Activated CD4-positive, alpha-beta T cell treated with anti-CD3 and anti-CD28 coated beads, Interleukin-2, amount 10 ng/mL, durations not matched to agents 7 days and 5 days (primary cell): ENCODE measurements at places on chromosomes 1 and 21. TPM values are rescaled to one million over a fixed set of nuclear protein-coding genes. Genes with fewer than 3 reads are reported as not detected.

GRCh38 chr1:145805057-145805456 is 18.8 kb downstream of the RNF115 start:
- no peak for DNase-seq

GRCh38 chr1:211257826-211258225 is 1.3 kb upstream of the RCOR3 start:
- DNase-seq = no peak

DNA sequence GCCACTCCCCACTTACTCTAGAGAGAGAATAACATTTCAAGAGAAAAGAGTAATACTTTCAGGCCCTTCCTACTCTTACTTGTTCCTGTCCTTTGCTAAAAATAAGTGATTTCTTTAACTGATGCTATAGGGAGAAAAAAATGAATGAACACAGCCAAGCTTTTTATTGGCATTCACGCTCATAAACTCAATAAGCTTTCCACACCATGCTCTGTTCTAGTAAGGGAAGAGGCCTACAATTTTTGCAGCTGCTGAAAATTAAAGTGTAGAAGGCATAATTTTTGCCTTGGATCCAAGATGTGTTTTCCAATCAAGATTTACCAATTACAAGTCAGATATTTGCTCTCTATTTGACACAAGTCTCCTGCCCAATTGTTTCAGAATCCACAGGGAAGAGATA is 188.1 kb upstream of the RGS18 start:
- no peak for DNase-seq

- DNase-seq = peak; percentile 46
Observed at GRCh38 chr1:155218854-155219591, 10.5 kb downstream of the MTX1 start.

DNA sequence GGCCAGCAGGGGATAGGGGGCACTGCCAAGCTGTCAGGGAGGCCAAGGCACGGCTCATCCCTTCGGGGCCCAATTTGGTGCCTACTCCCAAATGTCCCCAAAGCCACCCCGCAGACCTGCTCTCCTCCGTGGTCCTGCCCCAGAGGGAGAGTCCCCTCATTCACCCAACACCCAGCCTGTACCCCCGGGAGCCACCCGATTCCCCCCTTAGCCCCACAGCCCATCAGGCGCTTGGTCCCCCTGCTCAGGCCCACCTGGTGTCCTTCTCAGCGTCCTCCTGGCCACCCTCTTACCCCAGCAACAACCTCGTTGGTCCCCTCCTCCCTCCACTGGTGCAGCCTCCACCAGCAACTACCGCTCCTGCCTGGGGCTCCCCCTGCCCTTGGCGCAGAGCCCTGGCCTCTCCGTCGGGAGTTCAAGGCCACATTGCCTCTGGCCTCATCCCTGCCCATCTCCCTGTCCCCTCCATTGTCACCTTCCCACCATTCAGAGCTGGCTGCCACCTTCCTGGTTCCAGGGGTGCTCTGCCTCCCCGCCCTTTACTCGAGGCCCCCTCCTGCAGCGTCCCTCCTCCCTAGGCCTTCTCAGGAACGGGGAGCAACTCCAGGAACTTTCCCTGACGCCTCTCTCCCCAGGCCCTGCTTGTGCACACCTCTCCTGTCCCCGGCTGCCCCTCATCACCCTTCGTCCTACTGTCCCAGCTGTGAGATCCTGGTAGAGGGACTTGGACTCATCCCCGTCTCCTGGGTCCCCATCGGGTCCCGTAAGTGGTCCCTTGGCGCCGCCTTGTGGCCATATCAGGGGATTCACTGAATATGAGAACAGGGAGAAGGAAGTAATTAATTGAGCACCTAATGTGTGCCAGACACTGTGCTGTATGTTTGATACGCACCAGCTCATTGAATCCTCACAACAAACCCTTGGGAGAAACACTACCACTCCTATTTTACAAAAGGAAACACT is 73.9 kb downstream of the RAP1GAP start:
- DNase-seq = peak; percentile 68

DNA sequence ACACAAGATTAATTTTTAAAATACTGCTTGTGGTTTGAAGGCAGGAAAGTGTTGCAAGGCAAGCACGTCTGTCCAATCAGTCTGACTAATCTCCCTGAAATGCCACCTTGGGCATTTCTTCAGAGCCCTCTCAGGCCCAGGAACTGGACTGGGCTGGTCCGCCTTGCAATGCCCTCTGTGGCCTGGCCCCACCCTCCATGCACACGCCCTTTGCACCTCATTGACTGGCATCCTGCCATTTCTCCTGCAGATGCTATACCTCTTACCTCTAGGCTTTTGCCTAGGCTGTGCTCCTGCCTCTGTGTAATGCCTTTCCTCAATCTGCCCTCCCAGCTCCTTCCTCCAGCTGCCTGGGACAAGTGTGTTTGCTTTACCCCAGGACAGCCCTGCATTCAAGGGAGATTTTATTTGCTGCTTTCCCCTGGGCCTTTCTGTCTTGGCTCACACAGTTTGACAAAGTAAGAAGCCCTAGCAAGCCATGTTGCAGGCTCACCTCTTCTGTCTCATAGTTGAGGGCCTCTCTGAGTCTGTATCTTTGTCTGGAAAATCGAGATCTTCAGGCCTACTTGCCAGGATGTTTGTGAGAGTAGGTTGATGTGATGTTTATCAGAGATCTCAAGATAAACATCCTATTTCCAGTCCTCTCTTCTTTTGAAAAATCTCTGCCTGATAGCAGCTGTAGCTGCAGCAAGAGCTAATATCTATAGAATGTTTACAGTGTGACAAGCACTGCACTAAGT is 149.2 kb upstream of the JUN start:
- no peak for DNase-seq

DNA sequence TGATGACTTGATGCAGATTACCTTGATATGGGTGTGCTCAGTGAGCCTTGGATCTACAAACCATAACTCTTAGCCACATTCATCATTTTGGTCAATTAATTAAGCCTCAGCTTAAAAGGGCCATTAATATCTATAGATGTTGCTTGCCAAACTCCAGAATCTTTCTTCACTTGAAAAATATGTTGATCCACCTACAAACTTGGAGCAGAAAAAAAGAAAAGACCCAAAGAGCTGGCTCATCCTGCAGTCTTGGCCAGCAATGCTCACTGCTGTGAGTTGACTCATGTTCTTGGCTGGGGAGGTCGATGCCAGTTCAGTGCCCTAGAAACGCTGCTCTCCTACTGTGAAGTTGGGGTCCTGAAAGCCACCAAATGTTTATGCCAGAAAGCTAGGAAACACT is 75.4 kb downstream of the DPT start:
- DNase-seq = no peak

GRCh38 chr1:107443027-107443426 is 302.2 kb downstream of the NTNG1 start:
- DNase-seq = no peak

GRCh38 chr1:160309185-160309557 is 24.2 kb upstream of the PEX19 start:
- DNase-seq = no peak

PLEKHN1 gene
- 3.2 TPM for total RNA-seq

FCER1G gene
- total RNA-seq = 3.0 TPM

THEMIS2 gene
- total RNA-seq = 31.1 TPM

IFNLR1 gene
- 3.2 TPM for total RNA-seq

MAP3K7CL gene
- 6.6 TPM for total RNA-seq

SERPINC1 gene
- 0.17 TPM for total RNA-seq
